Smooth muscle cell of bladder (primary cell): ENCODE measurements at places on chromosomes 4 and X. TPM values are rescaled to one million over a fixed set of nuclear protein-coding genes. Genes with fewer than 3 reads are reported as not detected.

Gene RAB40A
- total RNA-seq = under 0.01 and 0.09 TPM in 2 replicates

Gene ZFP92
- 0.14 and 0.28 TPM in 2 replicates for total RNA-seq

Gene NXT2
- 10.8 and 17.4 TPM in 2 replicates for total RNA-seq

Gene ARMCX6
- total RNA-seq = 25.2 and 29.9 TPM in 2 replicates

Gene SPANXB1
- total RNA-seq = not detected in 2 replicates

Gene FAT1
- 132 and 358 TPM in 2 replicates for total RNA-seq
